GM12892 (cell line): ENCODE measurements at places on chromosomes 5 and 9.

DNA sequence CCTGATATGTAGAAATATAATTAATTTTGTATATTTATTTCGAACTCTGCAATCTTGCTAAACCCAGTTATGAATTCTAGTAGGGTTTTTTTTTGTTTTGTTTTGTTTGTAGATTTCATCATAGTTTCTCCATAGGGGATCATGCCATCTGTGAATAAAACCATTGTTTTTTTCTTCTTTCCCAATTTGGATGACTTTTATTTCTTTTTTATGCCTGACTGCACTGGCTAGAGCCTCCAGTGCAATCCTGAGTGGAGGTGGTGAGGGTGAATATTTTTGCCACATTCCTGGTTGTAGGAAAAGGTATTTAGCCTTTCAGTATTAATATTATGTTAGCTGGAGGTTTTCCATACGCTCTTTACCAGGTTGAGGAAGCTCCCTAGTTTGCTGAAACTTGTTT, 70.0 kb upstream of the GFPT2 start:
- no peak for DNase-seq

- no peak for DNase-seq
Observed at GRCh38 chr9:37271679-37272078, 150.8 kb upstream of the GRHPR start.

- no peak for DNase-seq
Observed at GRCh38 chr5:9365512-9365911, 180.4 kb downstream of the SEMA5A start.

DNA sequence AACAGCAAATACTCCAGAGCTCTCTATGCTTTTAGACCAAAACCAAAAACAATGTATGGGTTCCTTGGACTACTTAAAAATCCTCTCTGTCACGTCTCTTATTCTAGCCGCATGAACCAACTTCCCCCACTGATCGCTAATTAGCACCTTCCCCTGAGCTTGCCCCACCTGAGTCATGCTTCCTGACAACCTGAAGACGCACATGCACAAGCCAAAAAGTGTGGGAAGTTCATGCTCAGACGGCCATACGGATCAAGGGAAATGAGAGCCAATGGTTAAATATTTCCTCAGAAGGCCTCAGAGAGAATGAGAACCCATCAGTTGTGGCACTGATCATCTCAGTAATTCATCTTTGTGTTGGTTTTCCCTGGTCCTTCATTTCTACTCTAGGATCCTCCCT, 199.7 kb downstream of the BNC2 start:
- DNase-seq: no peak

DNA sequence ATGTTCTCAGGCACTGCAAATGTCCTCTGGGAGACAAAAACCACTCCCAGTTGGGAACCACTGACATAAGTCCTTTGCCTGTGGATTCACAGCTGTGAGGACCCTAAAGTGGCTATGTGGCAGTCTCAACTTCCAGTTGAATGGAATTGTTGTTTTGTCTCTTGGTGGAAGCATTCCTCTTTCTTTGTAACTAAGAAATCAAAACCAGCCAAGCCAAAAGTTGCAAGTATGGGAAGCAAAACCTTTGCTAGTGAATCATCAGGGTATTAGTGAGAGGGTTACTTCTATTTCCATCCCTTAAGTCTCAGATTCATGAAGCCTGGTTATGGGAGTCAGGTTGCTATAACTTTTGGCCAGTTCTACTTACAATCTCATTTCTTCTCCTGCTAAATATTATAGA, 49.8 kb upstream of the RPS23 start:
- DNase-seq: no peak

DNA sequence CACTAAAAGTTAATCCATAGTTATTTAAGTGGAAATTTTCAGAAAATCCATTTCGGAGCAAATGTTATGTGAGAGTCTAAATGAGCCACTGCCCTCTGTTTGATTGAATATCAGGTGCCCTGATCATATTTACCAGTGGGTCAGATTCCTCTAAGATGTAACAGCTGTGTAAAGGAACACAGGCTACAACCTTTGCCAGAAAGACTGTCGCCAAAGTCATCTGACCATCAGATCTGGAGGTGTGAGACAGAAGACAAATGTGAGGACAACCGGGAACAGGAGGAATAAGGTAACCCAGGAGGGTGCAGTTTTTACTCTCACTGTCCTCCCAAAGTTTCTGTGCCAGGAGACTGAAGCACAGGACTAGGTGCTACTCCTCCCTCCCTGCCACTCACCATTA, 90.8 kb downstream of the CAAP1 start:
- no peak for DNase-seq

GRCh38 chr5:136020383-136021015, 8.3 kb upstream of the TGFBI start:
- no peak for DNase-seq

GRCh38 chr5:142550471-142550870, 135.4 kb downstream of the FGF1 start:
- DNase-seq: no peak

- no peak for DNase-seq
Observed at GRCh38 chr9:76704593-76705204, 59.5 kb upstream of the PCA3 start.

DNA sequence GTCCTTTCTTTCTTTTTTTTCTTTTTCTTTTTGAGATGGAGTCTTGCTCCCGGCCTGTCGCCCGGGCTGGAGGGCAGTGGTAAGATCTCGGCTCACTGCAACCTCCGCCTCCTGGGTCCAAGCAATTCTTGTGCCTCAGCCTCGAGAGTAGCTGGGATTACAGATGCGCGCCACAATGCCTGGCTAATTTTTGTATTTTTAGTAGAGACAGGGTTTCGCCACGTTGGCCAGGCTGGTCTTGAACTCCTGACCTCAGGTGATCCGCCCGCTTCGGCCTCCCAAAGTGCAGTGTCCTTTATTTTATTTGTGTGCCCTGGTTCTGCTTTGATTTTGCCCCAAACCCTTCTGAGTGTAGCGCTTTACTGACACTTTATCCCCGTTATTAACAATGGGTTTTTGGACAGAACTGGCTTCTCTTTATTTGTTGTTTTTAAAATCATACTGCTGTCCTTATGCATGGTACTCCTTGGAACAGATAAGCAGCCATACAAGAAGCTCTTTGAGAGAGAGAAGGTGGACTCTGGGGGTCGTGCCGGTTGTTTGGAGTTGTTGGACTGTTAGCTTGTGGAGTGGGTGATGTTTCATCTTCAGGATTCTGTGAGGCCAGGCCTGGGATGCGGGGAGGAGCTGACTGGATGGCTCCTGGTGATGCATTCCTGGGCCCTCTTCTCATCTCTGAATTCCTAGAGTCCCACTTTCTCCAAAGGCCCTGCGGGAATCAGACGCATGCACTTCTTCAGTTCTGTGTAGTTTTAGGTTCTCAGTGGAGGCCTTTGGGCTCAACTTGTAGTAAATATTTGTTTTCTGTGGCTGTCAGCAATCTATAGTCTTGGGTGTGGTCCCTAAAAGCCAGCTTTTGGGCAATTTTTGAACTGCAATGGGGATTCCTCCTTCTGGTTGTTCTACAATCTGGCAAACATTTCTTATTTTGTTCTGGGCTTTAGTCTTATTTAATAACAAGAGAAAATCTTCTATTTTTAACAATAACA, 47.8 kb downstream of the PTTG1 start:
- no peak for DNase-seq

DNA sequence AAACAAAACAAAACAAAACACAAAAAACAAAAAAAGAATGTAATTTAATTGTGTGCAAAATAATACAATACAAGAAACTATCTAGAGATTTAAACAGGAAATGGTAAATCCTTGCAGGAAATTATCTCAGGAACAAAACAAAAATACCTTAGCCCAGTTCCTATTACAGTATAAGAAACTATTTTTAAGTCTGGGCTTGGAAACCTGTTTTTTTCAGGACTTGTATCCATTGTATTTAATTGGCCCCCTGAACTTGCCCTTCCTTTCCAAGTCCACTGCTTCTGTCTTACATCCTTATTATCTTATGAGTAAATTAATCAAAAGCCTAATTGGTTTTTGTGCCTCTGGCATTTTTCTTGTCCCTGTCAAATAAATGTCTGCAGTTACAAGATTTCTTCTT, 48.5 kb downstream of the ST8SIA4 start:
- DNase-seq: no peak

DNA sequence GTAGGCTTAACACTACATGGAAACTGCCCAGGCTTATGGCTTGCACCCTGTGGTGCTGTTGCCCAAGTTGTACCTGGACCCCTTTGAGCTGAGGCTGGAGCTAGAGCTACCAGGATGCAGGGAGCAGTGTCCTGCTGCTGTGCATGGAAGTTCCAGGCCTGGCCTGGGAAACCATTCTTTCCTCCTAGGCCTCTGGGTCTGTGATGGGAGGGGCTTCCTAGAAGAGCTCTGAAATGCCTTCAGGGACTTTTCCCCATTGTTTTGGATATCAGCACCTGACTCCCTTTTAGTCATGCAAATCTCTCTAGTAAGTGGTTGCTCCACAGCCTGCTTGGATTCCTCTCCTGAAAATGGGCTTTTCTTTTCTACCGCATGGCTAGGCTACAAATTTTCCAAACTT, 7.9 kb upstream of the HRH2 start:
- DNase-seq: no peak

DNA sequence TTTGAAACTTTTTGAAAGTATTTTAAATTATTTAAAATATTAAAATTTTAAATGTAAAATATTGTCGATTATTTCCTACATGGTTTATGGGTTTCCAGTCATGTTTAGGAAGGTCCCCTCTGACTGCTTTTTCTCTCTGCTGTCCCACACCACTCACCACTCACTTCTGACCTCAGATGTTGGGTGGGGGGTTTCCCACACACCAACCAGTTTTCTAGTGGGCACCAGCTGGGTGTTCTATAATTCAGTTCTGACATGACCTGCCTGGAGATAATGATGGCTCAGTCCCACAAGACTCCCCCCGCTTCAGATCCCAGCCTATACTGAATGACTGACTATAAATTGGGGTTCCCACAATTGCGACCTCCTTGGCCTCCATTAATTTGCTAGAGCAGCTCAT, 310.4 kb downstream of the GADD45G start:
- DNase-seq: no peak

- no peak for DNase-seq
Observed at GRCh38 chr9:132074736-132075135, 4.9 kb downstream of the MED27 start.

GRCh38 chr9:108185613-108186012, 670.2 kb downstream of the ACTL7B start:
- DNase-seq: no peak

GRCh38 chr9:79353856-79354520, 217.8 kb upstream of the TLE4 start:
- no peak for DNase-seq

DNA sequence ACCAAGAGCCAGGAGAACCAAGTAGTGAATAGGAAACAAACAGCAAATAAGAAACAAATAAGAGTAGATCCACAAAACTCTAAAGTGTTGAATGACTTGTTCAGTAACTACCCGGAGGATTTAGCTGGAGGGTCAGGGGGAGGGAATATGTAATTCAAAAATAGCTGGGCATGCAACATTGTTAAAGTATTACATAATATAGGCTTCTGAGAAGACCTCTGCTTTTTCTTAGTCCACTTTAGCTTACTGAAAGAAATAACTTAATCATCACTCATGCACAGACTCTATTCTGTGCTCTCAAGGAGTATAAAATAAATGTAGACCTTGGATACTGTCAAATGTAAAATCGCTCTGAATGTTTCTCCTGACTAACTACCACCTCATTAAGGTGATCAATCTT, 183.2 kb upstream of the POU5F2 start:
- DNase-seq: no peak

- no peak for DNase-seq
Observed at GRCh38 chr9:127197186-127197860, 67.3 kb upstream of the GARNL3 start.

- DNase-seq: no peak
Observed at GRCh38 chr5:133362438-133362837, 249.9 kb downstream of the FSTL4 start.

DNA sequence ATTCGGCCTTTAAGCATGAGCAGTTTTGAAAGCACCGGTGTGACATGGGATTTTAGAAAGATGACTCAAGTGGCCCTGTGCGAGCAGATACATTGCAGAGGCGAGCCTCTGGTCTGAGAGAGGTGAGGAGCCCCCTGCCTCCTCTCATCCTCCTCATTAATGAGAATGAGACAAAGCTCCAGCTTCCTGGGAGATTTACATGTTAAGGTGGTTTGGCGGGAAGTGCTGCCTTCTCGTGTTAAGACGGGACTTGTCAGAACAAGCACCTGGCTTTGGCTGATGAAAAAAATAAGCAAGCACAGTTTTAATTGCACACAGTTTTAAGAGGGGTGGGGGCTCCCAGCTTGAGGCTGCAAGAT, 68.1 kb downstream of the ACTL7B start:
- DNase-seq: no peak

GRCh38 chr5:167533814-167534795, 757.3 kb upstream of the WWC1 start:
- DNase-seq: no peak

GRCh38 chr5:80711938-80712337, 57.2 kb upstream of the DHFR start:
- no peak for DNase-seq

DNA sequence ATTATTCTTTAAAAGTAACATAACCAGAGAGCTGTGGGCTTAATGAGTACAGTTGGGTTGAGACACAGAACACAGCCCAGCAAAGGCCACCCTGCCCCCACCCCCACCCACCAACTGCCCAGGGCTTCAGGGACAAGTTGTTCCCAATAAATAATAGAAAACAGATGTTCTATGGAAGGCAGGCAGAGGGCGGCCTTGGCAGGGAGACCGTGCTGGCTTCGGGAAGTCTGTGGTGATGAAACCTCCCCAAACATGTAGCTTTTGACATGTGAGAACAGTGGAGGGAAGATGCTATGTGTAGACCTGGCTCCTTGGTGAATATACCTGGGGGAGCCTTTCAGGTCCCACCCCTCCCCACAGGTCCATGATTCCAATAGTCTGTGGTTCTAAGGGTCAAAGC, 10.0 kb downstream of the TRAF1 start:
- DNase-seq: no peak

GRCh38 chr5:172044631-172045314, 38.3 kb upstream of the FBXW11 start:
- no peak for DNase-seq

GRCh38 chr9:120913647-120914264, 12.8 kb downstream of the TRAF1 start:
- DNase-seq: no peak

GRCh38 chr9:106307670-106308069, 555.3 kb upstream of the ZNF462 start:
- no peak for DNase-seq

DNA sequence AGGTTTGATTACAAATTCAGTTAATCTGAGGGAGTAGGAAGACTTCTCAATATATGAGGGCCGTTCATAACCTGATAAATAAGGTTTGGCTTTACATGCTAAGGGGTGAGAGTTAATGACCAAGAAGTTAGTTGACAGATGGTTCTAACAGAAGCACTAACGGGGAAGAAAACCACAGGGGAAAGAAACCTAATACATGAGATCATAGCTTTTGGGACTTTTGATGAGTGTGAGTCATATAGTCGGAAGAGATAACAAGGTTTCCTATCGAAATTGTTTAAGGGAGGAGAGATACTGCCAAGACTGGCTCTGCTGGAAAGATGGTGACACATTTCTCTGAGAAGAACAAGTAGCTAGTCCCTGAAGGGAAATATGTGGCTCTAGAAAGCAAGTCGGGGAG, 140.1 kb downstream of the COX7C start:
- no peak for DNase-seq

GRCh38 chr5:174723315-174723978, 935 bp upstream of the MSX2 start:
- DNase-seq: no peak

GRCh38 chr9:128118472-128118857, 9.1 kb downstream of the PTGES2 start:
- no peak for DNase-seq
